ENCODE measurements at places on chromosomes 5 and 9.

DNA sequence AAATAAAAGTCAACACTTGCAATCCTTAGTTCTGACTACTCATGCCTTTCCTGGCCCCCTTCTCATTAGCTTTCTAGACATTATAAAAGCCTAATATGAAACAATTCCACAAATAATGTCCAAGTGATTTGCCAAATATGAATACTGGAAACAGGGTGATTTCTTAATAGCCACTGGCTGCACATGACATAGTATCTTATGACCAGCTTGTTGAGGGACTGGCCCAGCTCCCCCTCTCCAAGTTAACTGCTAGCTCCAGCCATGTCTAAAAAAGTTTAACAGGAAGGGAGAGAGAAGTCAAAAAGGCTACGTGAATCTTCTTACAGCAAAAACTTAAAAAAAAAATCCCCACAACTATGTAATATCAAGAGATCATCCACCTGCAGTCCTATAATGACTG, 1.5 kb downstream of the CERT1 start:
- no peak for DNase-seq

- DNase-seq: no peak
Observed at GRCh38 chr5:127176769-127177168, 103.5 kb upstream of the C5orf63 start.

DNA sequence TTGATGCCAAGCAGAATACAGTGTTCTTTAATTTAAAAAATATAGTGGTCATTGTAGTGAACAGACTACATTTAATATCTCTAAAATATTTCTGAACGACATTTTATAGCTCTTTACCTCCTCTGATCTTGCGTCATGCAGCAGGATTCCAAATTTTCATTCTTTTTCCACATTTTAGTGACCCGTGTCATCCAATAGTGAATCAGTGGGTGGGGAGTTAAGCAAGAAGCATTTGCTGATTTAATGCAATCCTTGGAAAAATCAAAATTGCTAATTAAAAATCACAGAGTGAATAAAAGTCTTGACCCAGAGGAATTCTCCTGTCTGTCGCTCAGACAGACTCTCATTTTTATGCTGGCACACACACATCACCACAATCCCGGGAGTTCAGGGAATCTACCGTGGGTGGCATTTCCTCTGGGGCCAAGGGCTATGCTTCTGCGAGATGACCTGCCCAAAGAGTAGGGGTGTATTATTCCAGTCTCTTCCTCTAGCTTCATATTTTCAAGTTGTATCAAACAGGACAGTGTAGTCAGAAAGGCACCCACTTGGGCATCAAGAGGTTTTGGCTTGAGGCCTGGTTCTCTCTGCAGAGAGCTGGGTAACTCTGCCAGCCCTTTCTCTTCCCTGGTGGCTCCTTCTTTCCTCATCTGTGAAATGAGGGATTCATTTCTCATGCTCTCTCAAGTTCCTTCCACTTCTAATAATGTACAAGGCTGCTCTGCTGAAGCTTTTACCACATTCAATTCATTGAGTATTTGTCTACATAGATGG, 24.8 kb upstream of the OTP start:
- DNase-seq: no peak

- no peak for DNase-seq
Observed at GRCh38 chr5:16570121-16570815, 46.5 kb downstream of the RETREG1 start.

Measured in activated naive CD4-positive, alpha-beta T cell treated with anti-CD3 and anti-CD28 coated beads, Interleukin-2, amount 10 ng/mL, durations not matched to agents 7 days and 5 days (primary cell).